Neural crest cell (in vitro differentiated cells): ENCODE measurements at places on chromosomes 5 and 9.
A peak's percentile ranks its signal among the peaks of the same experiment; 100 is the strongest.

DNA sequence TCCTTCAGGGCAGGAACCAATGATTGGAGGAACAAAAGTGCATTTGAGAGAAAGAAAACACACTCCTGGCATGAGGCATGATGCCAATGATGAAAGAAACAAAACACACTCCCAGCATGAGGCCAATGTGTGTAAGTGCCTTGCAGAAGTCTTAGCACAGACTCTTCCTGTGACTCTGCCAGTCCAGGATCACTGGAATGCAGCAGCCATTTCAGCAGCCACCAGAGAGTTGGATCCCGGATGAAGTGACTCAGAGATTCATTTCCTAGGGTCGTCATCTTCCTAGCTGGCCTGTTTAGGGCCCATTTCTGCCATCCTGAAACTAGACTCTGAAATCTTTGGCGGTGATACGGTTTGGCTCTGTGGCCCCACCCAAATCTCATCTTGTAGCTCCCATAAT lies 212.5 kb downstream of the CFAP90 start:
- H3K27me3 ChIP-seq: no peaks in the 10 kb centered on the region
- H3K36me3 ChIP-seq: no peaks in the 10 kb centered on the region
- no peak overlapping the region for H3K27ac ChIP-seq

- H3K27ac ChIP-seq: peak overlapping the region; percentile 54
- DNase-seq: no peak
Measured at GRCh38 chr5:149224282-149224681, 47.4 kb upstream of the AFAP1L1 start.

DNA sequence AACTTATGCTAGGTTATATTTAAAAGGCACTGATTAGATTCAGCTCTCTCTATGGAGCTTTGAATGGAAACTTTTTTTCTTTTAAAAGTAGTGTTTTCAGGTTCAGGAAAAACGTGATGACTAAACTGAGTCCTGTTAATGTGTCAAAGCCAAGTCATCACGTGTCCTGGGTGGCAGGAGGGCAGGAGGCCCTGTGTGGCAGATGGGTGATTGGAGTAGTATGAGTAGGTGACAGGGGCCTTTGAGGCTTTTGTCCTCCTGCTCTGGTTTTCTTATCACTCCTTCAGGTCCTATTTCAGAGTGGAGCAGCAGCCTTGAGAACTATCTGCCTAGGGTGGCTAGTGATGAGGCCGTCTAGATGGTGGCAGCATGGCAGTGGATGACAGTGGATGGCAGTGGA lies 17.7 kb upstream of the CARTPT start:
- H3K4me3 ChIP-seq: no peak overlapping the region
- peaks cover 25% of the 10 kb centered on the region for H3K4me1 ChIP-seq
- no peaks in the 10 kb centered on the region for H3K36me3 ChIP-seq
- H3K27me3 ChIP-seq: peaks cover 2% of the 10 kb centered on the region
- DNase-seq: no peak

DNA sequence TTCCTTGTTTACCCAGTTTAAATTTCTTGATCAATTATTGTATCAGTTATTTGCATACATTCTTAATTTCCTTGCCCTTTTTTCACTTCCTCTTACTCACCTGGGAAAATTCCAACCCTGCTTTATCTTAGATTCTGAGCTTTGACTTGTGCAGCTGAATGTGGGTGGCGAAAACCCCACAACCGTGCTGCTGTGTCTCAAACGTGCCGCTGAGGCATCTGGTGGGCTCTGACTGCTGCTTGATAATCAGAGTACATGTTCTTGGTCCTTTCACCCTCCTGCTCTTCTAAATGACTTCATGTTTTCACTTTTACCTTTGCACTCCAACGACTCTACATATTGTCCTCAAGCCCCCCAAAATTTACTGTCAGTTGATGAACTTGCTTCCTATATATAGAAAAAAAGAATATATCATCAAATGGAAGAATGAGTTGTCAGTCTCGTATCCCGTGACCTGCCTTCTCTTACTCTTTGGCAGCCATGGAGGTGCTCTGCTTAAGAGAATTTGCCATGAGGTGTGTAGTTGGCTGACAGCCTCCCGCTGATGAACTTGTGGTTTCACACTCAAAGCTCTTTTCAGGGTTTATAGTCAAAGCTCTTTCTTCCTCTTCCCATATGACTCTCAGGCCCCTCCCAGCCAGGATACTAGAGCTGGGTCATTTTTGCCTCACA lies 14.0 kb upstream of the JAK2 start:
- H3K27ac ChIP-seq: no peak overlapping the region
- H3K4me3 ChIP-seq: no peak overlapping the region
- no peaks in the 10 kb centered on the region for H3K4me1 ChIP-seq
- no peak for DNase-seq

- H3K36me3 ChIP-seq: no peaks in the 10 kb centered on the region
- H3K27me3 ChIP-seq: peaks cover 2% of the 10 kb centered on the region
- no peak overlapping the region for H3K4me3 ChIP-seq
- DNase-seq: no peak
Measured at GRCh38 chr9:124208571-124208970, 49.2 kb upstream of the NEK6 start.

GRCh38 chr5:122141751-122142150 lies 12.4 kb downstream of the ZNF474 start:
- H3K4me1 ChIP-seq: no peaks in the 10 kb centered on the region
- DNase-seq: no peak
- H3K36me3 ChIP-seq: no peaks in the 10 kb centered on the region
- H3K27me3 ChIP-seq: no peaks in the 10 kb centered on the region
- no peak overlapping the region for H3K27ac ChIP-seq

- H3K36me3 ChIP-seq: no peaks in the 10 kb centered on the region
- no peak overlapping the region for H3K27ac ChIP-seq
- peaks cover 19% of the 10 kb centered on the region for H3K4me1 ChIP-seq
- peak overlapping the region; percentile 79 for H3K4me3 ChIP-seq
Measured at GRCh38 chr9:130051855-130052254, 1.9 kb upstream of the GPR107 start.

- no peak overlapping the region for H3K27ac ChIP-seq
- H3K27me3 ChIP-seq: no peaks in the 10 kb centered on the region
- no peak overlapping the region for H3K4me3 ChIP-seq
- no peak for DNase-seq
- no peaks in the 10 kb centered on the region for H3K36me3 ChIP-seq
Measured at GRCh38 chr5:108543486-108543885, 161.6 kb upstream of the FBXL17 start.

- H3K4me1 ChIP-seq: no peaks in the 10 kb centered on the region
- DNase-seq: no peak
- no peak overlapping the region for H3K4me3 ChIP-seq
Measured at GRCh38 chr9:101437806-101438232, 2.2 kb upstream of the ALDOB start.

GRCh38 chr5:849651-850301 lies 1.0 kb downstream of the ZDHHC11 start:
- no peaks in the 10 kb centered on the region for H3K36me3 ChIP-seq
- peak; percentile 51 for DNase-seq
- H3K27me3 ChIP-seq: peaks cover 18% of the 10 kb centered on the region
- H3K4me3 ChIP-seq: peak overlapping the region; percentile 23

- H3K4me1 ChIP-seq: peaks cover 33% of the 10 kb centered on the region
- peak; percentile 37 for DNase-seq
- peak overlapping the region; percentile 96 for H3K4me3 ChIP-seq
- H3K27ac ChIP-seq: no peak overlapping the region
Measured at GRCh38 chr9:133347515-133347984, 381 bp downstream of the MED22 start.

- no peaks in the 10 kb centered on the region for H3K27me3 ChIP-seq
- no peaks in the 10 kb centered on the region for H3K36me3 ChIP-seq
- peaks cover 49% of the 10 kb centered on the region for H3K4me1 ChIP-seq
Measured at GRCh38 chr5:139670369-139671095, 22.4 kb downstream of the CXXC5 start.

DNA sequence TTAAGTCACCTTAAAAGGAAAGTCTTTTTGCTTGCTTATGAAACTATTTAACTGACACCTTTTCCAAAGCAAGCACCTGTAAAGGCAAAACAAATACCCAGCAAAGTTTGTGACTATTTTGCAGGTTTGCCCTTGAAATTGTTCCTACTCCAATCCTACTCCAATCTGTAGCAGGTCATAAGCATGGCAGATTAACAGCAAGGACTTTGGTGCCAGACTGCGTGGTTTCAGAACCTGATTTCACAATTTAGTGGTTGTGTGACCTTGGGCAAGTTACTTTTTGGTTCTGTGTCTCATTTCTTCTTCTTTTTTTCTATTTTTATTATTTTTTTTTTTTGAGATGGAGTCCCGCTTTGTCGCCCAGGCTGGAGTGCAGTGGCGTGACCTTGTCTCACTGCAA lies 282.1 kb downstream of the RFX3 start:
- H3K4me1 ChIP-seq: no peaks in the 10 kb centered on the region
- H3K27ac ChIP-seq: no peak overlapping the region
- H3K27me3 ChIP-seq: no peaks in the 10 kb centered on the region
- H3K4me3 ChIP-seq: no peak overlapping the region
- DNase-seq: no peak
- peaks cover 14% of the 10 kb centered on the region for H3K36me3 ChIP-seq

GRCh38 chr9:110626101-110626829 lies 42.3 kb upstream of the MUSK start:
- H3K27ac ChIP-seq: no peak overlapping the region
- no peak for DNase-seq

- peaks cover 16% of the 10 kb centered on the region for H3K27me3 ChIP-seq
- H3K4me3 ChIP-seq: no peak overlapping the region
- no peaks in the 10 kb centered on the region for H3K36me3 ChIP-seq
- no peak for DNase-seq
- no peak overlapping the region for H3K27ac ChIP-seq
Measured at GRCh38 chr5:154575546-154576428, 97.8 kb upstream of the HAND1 start.

DNA sequence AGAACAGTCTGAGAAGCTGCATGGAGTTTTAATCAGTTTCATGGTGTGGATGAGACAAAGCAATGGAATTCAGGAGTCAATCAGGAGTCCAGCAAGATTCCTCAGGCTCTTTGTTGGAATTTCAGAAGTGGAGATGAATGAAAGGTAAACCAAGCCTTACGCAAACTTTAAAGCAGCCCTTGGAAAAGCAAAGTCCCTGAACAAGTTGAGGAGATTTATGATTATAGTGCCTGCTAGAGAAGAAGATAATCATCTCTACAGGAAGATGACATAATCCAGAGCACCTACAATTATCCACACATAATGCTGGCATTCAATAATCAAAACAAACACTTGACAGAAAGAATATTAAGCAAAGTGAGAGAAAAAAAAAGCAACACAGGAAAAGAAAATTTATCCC lies 1380.1 kb upstream of the NUDT12 start:
- no peak overlapping the region for H3K4me3 ChIP-seq
- DNase-seq: no peak
- H3K27ac ChIP-seq: no peak overlapping the region
- H3K36me3 ChIP-seq: no peaks in the 10 kb centered on the region

DNA sequence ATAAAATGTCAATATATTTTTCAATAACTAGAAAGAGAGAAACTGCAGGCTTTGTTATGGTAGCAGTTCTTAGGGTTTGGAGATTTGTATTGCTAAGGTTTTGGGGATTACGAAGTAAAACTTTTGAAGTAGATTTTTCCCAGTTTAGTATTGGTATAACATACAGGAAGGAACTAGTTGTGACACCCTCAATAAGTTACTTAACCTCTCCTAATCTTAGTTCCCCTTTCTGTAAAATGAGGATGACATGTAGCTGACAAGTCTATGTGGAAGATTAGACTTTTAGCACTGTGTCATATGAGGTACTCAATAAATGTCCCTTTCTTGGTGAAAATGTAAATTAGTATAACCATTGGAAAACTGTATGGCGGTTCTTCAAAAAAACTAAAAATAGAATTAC lies 73.4 kb upstream of the ATG10 start:
- no peaks in the 10 kb centered on the region for H3K27me3 ChIP-seq
- H3K27ac ChIP-seq: no peak overlapping the region
- H3K36me3 ChIP-seq: peaks cover 2% of the 10 kb centered on the region
- no peak for DNase-seq

DNA sequence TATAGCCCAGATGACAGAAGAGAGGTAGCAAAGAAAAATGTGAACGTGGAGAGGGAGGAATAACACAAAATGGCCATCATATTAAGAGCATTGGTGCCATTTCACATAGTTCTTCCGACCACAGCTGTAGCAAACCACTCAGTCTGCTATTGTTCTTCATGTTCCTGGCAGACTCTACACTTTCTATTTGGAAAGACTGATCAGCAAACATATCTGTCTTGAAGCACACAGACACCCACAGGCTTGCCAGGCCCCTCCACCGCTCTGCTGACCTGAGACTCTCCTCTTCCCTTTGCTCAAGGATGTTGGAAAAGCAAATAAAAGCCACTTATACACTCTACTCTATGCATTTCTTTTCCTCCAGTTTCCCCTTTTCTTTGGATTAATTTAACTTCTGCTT lies 298.0 kb downstream of the FBXL7 start:
- peaks cover 18% of the 10 kb centered on the region for H3K36me3 ChIP-seq
- H3K4me3 ChIP-seq: no peak overlapping the region
- no peaks in the 10 kb centered on the region for H3K27me3 ChIP-seq
- peaks cover 24% of the 10 kb centered on the region for H3K4me1 ChIP-seq
- no peak for DNase-seq
- no peak overlapping the region for H3K27ac ChIP-seq
